Right lobe of liver (tissue), 6 donors: ENCODE measurements at places on chromosomes 7 and 10.

DNA sequence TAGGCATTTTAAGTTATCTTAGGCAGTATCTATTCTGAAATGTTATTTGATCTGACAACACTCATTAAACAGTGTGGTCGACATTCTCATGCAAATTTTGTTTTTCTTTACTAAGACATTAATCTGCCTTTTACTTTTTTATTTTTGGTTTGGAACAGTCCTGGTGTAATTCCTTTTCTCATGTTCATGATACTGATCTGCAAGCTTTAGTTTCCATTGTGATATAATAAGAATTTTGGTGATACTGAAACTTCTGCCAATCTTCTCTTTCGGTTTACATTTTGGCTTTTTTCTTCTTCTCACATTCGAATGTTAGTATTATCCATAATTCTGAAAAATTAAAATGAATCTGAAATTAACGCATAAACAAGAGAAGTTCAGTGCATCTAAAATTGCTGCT lies 281.9 kb upstream of the MTPN start:
- DNase-seq: no peak

DNA sequence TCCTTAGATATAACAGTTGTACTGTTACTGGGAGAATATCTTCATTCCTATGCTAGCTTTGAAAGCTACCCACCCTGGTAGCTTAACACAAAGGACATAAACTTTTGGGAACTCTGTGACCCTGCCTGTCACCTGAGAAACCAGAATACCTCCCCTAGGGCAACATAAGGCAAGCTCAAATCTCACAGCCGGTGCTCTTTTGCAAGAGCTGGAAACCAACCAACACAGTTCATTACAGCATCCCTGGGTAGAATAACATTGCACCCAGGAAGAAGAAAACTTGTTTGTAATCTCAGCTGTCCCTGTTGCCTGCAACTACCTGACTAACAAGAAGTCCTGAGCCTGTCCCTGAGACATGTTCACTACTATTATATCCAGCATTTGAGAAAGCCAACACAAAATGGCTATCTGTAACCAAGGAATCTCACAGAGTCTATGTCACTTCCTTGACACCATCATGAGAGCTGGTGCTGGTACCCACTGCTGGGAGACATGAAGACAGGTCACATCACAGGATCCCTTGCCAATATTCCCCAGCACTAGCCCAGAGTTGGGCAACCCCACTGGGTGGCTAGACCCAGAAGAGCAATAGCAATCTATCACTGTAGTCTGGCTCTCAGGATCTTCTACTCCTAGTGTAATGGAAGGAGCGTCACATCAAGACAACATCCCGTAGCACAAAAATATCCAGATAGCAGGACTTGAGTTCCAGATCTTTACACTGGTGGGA lies 31.3 kb downstream of the AKR1C3 start:
- DNase-seq: peak; percentile 19

GRCh38 chr10:64535131-64535867 lies 1014.1 kb downstream of the REEP3 start:
- no peak for DNase-seq

- peak; percentile 86 for DNase-seq
Observed at GRCh38 chr7:98174334-98175259, 36.6 kb upstream of the BHLHA15 start.

DNA sequence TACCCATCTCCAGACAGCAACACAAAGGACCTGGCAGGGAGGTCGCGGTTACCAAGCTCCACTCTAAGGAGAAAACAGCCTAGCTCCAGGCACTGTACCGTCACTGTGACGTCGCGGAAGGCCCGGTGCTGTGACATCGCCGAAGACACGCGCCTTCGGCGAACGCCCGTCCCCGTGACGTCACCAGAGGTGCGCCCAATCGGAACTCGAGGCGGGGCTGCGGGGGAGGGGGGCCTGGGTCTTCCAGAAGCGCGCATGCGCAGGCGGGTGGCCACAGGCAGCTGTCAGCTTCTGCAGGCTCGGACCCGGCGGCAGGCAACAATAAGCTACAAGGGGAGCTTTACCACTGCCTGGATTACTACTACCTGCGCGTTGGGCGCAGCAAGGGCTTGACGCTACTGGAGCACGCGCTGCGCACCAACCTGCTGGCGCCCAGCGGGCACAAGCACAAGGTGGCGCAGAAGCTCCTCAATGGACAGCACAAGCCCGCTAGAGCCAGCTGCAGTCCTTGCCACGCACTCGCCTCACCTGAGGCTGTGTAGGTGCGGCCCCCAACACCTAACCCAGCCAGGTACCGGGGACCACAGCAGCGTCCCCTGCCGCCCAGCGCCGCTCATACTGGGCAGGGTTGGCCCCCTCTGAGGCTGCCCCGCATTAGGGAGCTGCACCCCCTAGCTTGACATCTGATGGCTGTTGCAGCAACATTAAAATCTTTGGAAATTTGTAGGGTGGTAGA lies 208.4 kb downstream of the TPST1 start:
- DNase-seq: peak; percentile 86

- no peak for DNase-seq
Observed at GRCh38 chr7:106462365-106462859, 177.6 kb upstream of the NAMPT start.

- no peak for DNase-seq
Observed at GRCh38 chr7:25028370-25029021, 48.5 kb upstream of the OSBPL3 start.

- DNase-seq: peak; percentile 97
Observed at GRCh38 chr7:76310102-76310957, 7.9 kb downstream of the HSPB1 start.

DNA sequence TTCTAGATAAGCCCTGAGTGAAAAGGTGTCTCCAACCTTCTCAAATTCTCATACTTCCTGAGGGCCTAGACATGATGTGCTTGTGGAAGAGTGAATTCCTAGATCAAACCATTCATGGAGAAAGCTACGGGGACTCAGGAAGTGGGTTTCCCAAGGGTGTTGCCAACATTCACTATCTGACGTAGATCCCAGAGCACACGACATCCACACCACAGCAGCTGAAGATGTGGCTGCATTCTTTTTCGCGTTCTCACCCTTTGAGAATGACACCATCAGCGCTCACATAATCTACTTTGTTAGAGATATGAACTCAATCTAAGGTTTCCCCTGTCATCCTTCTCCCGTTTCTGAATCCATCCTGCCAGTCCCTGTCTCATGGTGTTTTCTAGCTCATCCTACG lies 290.8 kb downstream of the DNAJB6 start:
- DNase-seq: no peak

DNA sequence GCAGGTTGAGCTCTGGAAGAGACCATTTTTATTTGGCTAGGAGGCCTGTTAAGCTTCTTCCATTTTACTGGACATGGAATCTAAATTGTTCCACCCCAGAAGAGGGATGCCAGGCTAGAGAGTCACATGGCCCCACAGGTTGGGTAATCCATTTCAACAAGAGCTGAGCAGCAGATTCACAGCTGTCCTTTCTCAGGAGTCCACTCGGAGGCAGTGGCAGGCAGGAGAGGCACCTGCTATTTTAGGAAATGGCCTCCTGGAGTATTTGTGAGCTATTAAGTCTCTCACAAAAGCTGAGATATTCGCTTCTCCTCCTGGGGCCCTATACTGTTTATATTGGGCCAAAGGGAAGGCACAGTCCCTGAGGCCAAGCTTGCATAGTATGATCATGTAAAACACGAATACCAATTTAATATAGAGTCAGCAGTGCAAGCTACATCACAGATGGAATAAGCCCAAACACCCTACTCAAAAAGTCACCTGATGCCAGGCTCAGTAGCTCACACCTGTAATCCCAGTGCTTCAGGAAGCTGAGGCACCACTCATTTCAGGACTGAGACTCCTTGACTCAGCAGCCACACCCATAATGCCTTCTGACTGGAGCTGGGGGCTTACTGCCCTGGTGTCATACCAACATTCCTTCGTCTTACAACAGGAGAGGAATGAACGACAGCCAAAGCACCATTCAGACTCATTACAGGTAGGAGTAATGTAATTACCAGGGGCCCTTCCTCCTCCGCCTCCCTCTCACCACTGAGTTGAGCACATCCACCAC lies 124.1 kb downstream of the LMBR1 start:
- DNase-seq: no peak

- DNase-seq: no peak
Observed at GRCh38 chr7:107754642-107755041, 10.7 kb downstream of the CBLL1 start.

DNA sequence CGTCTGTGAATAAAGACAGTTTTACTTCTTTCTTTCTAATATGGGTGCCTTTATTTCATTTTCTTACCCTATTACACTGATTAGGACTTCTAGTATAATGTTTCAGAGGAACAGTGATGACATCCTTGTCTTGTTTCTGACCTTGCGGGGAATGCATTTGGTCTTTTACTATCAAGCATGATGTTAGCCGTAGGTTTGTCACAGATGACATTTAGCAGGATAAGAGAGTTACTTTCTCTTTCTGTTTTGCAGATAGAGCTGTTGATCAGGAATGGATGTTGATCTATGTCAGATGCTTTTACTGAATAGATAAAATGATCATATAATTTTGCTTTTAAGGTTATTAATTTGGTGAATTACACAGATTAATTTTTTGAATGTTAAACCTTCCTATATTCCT lies 6.6 kb upstream of the IGFBP3 start:
- no peak for DNase-seq

DNA sequence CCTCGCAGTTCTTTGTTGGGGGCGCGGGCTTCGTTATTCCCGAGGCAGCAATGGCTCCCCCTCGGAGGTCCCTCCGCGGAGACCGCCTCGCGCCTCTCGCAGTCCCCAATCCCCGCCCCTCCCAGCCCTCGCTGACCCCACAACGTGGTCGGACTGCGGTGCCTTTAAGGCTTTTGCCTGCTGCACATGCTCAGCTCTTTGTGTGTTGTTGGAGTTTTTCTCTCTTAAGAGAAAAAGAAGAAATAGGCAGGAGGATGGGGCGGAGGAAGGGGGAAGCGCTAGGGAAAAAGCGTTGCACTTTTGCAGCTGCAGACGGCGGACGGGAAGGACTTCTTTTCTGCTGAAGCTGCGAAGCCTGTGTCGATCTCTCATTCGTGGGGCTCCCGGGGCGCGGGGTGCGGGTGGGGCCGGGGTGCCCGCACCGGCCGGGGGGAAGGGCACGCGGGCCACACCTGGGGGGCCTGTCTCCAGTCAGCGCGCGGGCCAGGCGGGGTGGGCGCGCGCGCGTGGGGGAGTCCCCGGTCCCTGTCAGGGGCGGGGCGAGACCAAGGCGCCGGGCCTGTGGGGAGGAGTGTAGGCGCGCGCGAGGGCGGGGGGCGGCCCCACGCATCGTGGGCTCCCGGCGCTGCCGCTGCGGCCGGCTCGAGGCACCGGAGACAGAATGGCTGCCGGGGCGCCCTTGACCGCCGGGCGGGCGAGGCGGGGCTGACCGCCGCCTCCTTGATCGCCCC lies 445 bp upstream of the ATRNL1 start:
- peak; percentile 46 for DNase-seq

- DNase-seq: no peak
Observed at GRCh38 chr10:129954492-129955315, 9.4 kb downstream of the EBF3 start.

DNA sequence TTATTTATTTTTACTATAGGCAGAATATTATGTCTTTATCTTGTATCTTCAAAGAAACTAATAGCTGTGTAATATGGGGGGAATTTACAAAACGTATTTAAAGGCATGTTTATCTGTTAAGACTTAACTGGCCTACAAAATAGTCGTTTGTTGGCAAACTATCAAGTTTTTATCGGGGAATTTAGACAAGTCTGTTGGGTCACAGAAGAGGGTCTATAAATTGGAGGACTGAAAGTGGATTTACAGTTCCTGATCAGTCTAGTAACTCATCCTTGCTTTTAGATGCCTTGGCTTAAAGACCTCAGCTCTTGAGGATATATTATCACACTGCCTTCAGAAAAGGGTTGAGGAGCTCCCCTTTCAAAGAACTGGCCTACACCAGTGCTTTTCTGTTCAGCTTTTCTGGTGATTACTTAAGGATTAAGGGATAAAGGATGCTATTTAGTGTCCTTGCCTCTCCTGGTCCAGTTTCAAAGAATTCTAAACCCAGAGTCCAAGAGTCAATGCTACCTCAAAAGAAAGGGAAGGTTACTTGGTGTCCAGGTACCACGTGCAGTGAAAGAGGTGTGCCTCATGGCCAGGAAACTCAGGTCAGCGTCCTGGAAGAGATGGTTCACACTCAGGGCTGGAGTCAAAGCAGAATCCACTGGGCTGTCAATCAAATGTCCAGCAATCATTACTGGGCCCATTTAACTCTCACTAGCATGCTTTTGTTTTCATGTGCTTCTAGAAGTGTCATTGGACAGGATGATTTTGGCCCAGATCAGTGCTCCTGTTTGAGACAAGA lies 42.9 kb upstream of the ABI1 start:
- no peak for DNase-seq

- no peak for DNase-seq
Observed at GRCh38 chr7:48101968-48102367, 12.9 kb downstream of the UPP1 start.

GRCh38 chr7:110534241-110534931 lies 556.5 kb upstream of the LRRN3 start:
- DNase-seq: peak; percentile 33

GRCh38 chr7:69122953-69123352 lies 475.3 kb upstream of the AUTS2 start:
- DNase-seq: no peak

DNA sequence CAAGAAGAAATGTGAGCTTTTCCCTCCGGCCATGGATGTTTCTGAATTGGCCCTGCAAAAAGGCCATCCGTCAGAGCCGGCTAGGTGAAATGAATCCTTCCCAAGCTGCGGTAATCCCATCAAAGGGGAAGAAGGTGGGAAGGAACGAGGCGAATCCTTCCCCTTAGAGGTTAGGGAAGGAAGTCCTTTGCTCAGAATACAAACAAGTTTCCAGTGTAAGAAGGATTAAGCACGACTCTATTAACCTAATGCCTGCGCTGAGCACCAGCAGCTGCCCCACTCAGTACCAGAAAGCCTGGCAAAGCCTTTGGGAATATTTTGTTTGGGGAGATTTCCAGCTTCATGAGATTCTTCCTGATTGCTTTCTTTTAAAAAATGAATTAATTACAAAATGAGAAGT lies 42.8 kb downstream of the CLRN3 start:
- no peak for DNase-seq

GRCh38 chr7:151367284-151367683 lies 25.7 kb downstream of the NUB1 start:
- no peak for DNase-seq

DNA sequence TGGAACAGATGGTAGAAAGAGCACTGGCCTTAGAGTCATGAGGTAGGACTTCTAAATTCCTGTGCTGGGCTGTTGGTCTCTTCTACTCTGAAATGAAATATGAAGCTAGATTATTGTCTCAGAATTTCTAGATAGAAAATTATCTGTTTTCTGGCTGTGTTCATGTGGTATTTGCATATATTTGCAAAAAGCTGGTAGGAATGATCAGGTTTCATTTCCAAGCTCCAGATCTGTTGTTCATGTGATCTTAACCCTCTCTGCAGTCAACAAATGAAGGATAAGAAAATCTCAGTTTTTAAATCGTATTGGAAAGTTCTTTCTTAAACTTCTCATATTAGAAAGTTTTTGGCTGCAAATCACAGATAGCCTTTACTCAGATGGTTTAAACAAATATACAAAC lies 248.3 kb downstream of the CDK14 start:
- no peak for DNase-seq

- peak; percentile 35 for DNase-seq
Observed at GRCh38 chr10:132624847-132625471, 87.4 kb downstream of the INPP5A start.

GRCh38 chr10:63005246-63005645 lies 127.9 kb upstream of the NRBF2 start:
- no peak for DNase-seq

GRCh38 chr7:129354428-129355157 lies 79.6 kb upstream of the STRIP2 start:
- DNase-seq: no peak

GRCh38 chr7:140390034-140390433 lies 8.3 kb downstream of the SLC37A3 start:
- no peak for DNase-seq
